ENCODE measurements at places on chromosomes 16 and 17. TPM values are rescaled to one million over a fixed set of nuclear protein-coding genes. Genes with fewer than 3 reads are reported as not detected.

GRCh38 chr16:51236583-51236982 lies 85.5 kb upstream of the SALL1 start:
- DNase-seq = no peak

DNA sequence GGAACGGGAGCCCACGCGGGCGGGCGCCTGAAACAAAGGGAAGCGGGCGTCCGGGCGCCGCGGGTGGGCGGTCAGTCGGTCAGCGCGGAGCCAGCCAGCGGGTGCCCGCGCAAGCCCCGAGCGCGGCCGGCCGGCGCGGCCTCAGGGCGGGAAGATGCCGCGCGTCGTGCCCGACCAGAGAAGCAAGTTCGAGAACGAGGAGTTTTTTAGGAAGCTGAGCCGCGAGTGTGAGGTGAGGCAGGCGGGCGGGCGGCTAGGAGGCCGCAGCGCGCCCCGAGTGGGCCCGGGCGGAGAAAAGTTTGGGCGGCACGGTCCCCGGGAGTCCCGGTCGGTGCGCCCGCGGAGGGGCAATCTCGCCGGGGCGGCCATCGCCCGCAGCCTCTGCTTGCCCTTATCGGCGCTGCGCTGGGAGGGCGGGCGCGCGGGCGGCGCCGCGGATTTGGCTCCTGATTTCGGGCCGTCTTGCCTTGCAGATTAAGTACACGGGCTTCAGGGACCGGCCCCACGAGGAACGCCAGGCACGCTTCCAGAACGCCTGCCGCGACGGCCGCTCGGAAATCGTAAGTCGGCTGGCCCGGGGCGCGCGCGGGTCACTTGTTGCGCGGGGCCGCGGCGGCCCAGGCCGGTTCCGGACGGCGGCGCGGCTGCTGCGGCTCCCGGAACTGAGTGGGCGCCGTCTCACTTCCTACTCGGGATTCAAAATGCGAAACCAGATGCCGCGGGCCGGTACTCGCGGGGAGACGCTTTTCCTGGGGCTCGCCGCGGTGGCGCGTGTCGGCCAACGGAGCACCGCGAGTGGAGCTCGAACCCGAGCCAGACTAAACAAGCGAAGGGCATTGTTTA lies 526 bp downstream of the CBFB start:
- DNase-seq = peak; percentile 77

DNA sequence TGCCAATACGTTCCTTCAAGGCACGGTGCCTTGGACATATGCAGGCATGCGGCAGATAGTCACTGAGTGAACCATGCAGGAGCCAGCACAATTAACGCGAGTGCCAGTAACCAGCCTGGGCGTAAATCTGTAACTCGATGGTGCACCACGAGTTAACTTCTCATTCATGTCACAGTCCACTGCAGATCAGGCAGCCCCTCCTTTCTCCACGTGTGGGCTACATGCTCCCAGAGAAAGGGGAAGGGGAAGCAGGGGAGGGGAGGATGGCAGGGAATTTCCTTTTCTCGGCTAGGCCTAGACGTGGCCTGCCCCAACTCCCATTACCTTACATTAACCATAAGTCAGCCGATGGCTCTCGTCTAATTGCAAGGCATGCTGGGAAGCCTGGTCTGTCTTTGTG lies 287.9 kb downstream of the CPPED1 start:
- no peak for DNase-seq

- DNase-seq = no peak
Observed at GRCh38 chr17:66789961-66790437, 44.9 kb upstream of the CACNG5 start.

GRCh38 chr17:7579001-7579833 lies at the start of gene CD68:
TSS of gene CD68 (plus strand) at chr17:7579638. CDS start at chr17:7579678, 40 bp downstream.
- DNase-seq = peak; percentile 92

- DNase-seq = no peak
Observed at GRCh38 chr16:88384222-88385111, 1.7 kb downstream of the ZNF469 start.

DNA sequence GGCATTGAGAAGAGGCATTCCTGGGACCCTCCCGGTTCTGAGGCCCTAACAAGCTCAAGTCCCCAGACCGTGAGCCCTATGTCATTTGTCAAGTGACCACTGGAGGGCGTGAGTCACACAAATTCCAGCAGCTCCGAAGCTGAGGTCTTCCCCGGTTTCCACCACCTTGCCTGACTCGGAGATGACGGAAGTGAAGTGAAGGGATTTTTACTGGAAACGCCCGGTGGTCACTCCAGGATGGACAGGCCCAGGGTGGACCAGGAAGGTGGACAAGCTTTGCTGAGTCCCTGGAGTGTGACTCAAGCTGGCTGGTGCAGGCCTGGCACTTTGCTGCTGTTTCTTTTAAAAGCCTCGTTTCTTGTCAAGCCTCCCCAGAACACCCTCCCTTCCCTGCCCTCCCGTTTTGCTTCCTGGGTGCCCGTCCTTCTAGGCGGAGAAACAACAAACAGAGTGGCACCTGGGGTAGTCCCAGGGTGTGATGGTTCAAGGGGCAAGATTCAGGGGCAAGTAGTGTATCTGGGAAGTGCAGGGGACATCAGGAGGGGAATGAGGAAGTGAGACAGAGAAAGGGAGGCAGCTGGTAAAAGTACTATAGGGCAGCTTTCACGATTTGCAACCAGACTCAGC lies 5.3 kb upstream of the NOS2 start:
- peak; percentile 86 for DNase-seq

DNA sequence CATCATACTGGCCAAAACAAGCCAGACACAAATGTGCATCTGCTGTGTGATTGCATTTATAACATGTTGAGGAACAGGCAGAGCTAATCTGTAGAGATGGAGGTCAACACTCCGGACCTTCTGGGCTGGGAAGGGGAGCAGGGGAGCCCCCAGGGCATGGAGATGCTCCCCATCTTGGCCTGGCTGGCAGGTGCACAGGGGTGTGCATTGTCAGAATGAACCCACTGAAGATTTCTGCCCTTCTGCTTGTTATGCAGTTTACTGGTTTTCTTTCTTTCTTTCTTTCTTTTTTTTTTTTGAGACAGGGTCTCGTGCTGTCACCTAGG lies 146.9 kb downstream of the CMIP start:
- no peak for DNase-seq

- DNase-seq = no peak
Observed at GRCh38 chr16:20830372-20830771, 24.0 kb downstream of the REXO5 start.

- DNase-seq = no peak
Observed at GRCh38 chr17:62800585-62800984, 7.5 kb downstream of the MARCHF10 start.

GRCh38 chr16:85168732-85169256 lies 56.5 kb upstream of the CIBAR2 start:
- DNase-seq = peak; percentile 61

- DNase-seq = no peak
Observed at GRCh38 chr17:17518014-17518413, 21.8 kb upstream of the RASD1 start.

DNA sequence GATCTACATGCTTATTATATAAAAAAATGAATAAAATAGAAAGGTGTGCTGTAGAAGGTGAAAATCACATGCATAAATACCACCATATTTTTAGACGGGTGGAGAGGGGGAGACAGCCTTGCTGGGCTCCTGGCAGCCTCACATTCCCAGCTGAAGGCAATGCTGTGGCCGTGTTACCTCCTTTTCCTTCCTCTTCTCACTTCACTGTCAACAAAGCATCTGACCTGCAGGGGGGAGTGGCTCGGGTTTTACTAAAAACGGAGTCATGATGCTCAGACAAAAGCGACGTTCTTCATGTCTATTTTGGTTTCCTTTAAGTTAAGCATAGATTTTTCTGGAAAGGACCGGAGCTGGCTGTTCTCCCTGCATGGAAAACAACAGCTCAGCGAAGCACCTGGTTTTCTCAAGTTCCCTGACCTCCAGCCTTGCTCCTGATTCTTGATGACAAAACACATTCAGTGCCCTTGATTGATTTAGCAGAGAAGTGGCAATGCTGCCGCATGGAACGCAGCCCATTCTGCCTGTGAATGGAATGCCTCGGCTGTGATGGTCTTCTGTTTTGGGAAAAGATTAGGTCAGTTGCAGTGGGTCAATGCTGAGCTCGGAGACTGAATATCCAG lies 5.5 kb upstream of the RPTOR start:
- DNase-seq = no peak

The OR1F1 gene
- total RNA-seq = not detected

The PARD6A gene
- total RNA-seq = 2.6 TPM

The DNASE1L2 gene
- 0.22 TPM for total RNA-seq

The MYO15A gene
- total RNA-seq = under 0.01 TPM

The ADAM11 gene
- total RNA-seq = under 0.01 TPM

The IGFALS gene
- not detected for total RNA-seq

The SLC7A6 gene
- total RNA-seq = 10.9 TPM

The TPPP3 gene
- total RNA-seq = not detected

The TNFRSF13B gene
- not detected for total RNA-seq

Data from lung microvascular endothelial cell (primary cell).